Caki2 (cell line): ENCODE measurements at places on chromosomes 3 and 15. TPM values are rescaled to one million over a fixed set of nuclear protein-coding genes. Genes with fewer than 3 reads are reported as not detected.

Gene IQCH
- total RNA-seq = 1.7 and 2.7 TPM in 2 replicates

Gene TRPC1
- total RNA-seq = 11.4 and 29.7 TPM in 2 replicates

Gene TMEM158
- total RNA-seq = 3.2 and 7.5 TPM in 2 replicates

Gene CCK
- total RNA-seq = not detected in 2 replicates

Gene GREM1
- total RNA-seq = not detected in 2 replicates

Gene SAMMSON
- 0.10 and 0.78 TPM in 2 replicates for total RNA-seq

- DNase-seq = no peak
These were observed 5.7 kb upstream of the STAB1 start for GRCh38 chr3:52489453-52489852.

DNA sequence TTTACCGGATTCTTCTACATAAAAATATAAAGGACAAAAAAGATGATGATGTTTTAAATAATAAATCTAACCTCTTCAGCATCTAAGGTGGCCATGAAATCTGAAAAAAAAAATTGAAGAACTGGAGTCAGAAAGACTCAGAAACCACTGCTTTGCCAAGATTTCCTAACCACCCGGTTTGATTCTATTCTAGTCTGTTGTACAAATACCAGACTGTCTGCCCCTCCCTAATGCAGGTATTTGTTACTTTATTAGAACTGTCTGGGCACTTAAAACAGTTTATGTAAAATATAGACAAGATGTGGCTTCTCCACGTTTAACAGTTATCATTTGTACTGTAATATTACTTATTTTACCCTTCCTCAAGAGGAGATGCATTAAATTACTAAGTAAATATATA lies 48.8 kb downstream of the UACA start:
- DNase-seq = no peak

GRCh38 chr15:65032801-65033537 lies 3.5 kb upstream of the MTFMT start:
- peak; percentile 60 for DNase-seq

GRCh38 chr3:124878561-124879336 lies 8.4 kb downstream of the ITGB5 start:
- DNase-seq = peak; percentile 92

DNA sequence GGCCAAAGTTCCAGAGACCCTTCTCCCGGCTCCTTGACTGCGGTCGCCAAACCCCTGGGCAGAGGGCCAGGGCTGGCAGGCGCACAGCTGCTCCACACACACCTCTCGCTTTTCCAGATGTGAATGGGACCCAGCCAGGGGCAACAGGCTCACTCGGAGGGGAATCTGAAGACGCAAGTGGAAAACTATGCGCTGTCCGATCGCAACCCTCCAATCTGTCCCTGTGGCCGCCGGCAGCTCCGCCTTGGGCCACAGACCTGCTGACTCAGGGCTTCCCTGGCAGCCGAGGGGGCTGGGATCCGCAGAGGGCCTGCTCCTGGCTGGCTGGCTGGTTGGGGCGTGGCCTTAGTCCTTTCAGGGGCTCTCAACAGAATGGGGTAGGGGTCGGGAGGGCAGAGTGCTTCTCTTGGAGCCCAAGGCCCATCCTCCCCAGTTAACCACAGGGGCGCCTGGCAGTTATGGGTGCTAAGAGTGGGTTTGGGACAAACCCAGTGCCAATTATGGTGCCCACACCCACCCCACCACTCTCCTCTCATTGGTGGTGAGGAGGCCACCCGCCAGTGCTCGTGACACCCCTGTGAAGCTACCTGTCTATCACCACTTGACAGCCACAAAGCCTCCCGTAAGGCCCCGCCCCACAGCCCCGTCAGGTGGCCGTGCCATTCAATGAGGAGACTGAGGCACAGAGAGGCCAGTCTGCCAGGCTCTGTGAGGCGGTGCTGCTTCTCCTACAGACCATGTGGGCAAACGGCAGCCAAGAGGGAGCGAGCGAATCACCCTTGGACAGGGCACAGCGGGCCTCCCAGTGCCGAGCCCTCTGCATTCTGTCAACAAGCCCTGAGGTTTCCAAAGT lies 53.8 kb downstream of the IQSEC1 start:
- no peak for DNase-seq

DNA sequence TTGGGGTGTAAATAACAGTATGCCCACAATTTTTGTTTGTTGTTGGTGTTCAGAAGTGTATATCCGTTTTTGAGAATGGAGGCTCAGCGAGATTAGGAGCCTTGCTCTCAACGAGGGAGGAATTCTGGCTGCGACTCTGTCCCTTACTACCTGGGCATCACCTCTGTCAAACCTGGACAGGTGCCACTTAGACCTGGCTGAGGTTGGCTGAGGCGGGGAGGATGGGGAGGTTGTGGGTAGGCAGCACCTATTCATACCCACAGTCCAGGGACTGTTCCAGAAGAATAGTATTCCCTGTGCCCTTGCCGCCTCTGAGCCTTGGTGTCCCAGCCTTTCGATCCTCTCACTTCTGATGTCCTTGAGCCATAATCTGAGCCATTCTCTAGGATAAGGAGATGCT lies 99.9 kb downstream of the LINGO1 start:
- DNase-seq = no peak

- peak; percentile 69 for DNase-seq
These were observed 99.9 kb downstream of the ADAMTS17 start for GRCh38 chr15:100241572-100242482.

- DNase-seq = no peak
These were observed 3.0 kb downstream of the ISL2 start for GRCh38 chr15:76339305-76340197.

GRCh38 chr3:20608054-20608738 lies 422.2 kb upstream of the SGO1 start:
- DNase-seq = peak; percentile 31
